GM13977 (cell line): ENCODE measurements at places on chromosomes 2 and 18.
A peak's percentile ranks its signal among the peaks of the same experiment; 100 is the strongest.

DNA sequence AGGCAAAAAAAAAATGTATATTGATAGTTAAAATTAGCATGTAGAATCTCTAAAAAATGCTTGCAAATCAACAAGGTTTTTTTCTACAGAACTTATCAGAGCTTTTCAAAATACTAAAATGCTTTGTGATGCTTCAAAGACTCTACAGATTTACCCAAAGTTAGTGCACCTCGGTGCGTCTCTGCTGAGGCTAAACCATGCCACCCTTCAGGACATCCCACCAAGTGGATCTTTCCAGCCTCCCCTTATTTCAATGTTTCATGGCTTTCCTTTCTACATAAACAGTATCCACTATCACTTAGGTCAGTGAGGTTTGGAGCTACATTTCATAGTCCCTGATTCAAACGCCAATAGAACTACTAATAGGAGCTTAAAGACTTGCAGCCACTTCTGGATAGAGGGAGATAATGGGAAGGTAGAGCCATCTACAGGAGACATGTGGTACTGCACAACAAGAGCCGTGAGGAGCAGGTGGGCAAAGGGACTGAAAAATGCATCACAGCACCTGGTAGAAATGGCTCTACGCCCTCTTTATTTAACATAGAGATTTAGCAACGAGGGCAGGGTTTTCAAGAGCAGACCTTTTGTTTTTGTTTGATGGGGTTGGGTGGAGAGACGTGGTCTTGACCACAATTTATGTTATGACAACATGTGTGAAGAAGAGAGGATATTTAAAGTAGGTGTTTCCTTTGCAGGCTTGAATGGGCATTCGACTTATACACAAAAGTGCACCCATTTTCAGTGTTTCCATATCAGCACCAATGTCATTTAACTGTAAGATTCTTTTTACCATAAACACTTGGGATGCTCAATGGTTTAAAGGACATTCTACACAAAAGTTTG lies 56.1 kb upstream of the SLC35G4 start:
- peak; percentile 68 for DNase-seq

DNA sequence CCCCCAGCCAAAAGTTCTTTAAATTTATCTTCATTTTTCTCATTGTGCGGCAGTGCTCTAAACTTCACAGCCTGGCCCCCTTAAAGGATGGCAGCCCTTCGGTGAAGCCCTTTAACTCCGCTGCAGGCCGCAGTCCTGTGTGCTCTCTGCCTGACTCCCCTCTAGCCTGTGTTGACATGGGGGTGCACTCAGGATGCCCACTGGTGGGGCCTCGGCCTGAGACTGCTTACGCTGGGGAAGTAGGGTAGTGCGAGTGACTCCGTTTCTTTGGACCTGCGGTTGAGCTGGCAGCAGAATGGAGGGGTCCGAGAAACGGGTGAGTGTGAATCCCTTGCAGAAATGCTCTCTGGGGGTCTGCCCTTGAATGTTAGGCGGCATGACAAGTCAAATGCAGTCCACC lies 5.6 kb downstream of the RAB12 start:
- DNase-seq: no peak

DNA sequence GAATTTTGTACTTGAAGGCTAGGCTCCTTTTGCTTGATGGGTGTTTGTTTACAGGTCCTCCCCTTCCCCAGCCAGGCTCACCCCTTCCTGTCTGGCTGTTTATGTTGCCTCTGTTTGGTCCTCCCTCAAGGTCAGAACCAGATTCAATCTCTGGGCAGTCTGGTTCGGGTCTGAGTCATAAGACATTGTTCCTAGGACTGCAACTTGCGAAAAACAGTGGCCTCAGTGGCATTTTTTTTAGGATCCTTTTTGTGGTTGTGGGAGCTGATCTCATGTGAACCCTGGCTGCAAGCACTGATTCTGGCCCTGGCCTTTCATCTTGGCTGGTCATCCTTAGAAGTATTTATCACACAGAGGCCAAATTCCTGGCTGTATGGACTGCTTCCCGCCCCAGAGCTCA lies 370.4 kb downstream of the CLIP4 start:
- no peak for DNase-seq

GRCh38 chr18:36843784-36844183 lies 14.9 kb downstream of the KIAA1328 start:
- DNase-seq: no peak

- peak; percentile 40 for DNase-seq
Measured at GRCh38 chr18:58495634-58496033, 133.3 kb downstream of the ALPK2 start.

DNA sequence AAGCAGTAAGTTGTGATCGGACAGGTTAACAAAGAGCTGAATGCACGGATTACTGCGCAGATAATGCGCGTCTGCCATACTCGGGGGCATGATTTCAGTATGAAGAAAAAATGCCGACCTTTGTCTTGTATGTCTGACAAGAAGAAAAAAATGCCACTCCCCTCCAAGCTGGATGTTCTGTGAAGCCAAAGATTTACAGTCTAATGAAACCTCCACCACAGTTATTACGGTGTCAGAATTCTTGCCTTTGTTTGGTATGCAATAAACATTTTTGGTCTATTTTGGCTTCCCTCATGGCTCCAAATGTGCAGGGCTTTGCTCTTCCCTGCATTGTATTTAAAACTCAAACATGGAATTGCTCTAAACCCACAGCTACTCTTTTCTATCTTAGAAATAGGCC lies 72.2 kb upstream of the THUMPD2 start:
- no peak for DNase-seq

- no peak for DNase-seq
Measured at GRCh38 chr2:183031911-183032794, 6.1 kb downstream of the NCKAP1 start.

GRCh38 chr2:7676714-7677113 lies 759.5 kb downstream of the RNF144A start:
- DNase-seq: no peak

GRCh38 chr2:55620123-55620779 lies 2.8 kb upstream of the PPP4R3B start:
- DNase-seq: no peak

- no peak for DNase-seq
Measured at GRCh38 chr2:45898819-45899218, 247.3 kb downstream of the PRKCE start.
